ENCODE measurements at places on chromosomes 2 and 18. TPM values are rescaled to one million over a fixed set of nuclear protein-coding genes. Genes with fewer than 3 reads are reported as not detected.

Gene CNGA3
- 2.3 TPM for polyA plus RNA-seq

Gene MROH2A
- 0.16 TPM for polyA plus RNA-seq

Gene UGP2
- polyA plus RNA-seq, result 116 TPM

DNA sequence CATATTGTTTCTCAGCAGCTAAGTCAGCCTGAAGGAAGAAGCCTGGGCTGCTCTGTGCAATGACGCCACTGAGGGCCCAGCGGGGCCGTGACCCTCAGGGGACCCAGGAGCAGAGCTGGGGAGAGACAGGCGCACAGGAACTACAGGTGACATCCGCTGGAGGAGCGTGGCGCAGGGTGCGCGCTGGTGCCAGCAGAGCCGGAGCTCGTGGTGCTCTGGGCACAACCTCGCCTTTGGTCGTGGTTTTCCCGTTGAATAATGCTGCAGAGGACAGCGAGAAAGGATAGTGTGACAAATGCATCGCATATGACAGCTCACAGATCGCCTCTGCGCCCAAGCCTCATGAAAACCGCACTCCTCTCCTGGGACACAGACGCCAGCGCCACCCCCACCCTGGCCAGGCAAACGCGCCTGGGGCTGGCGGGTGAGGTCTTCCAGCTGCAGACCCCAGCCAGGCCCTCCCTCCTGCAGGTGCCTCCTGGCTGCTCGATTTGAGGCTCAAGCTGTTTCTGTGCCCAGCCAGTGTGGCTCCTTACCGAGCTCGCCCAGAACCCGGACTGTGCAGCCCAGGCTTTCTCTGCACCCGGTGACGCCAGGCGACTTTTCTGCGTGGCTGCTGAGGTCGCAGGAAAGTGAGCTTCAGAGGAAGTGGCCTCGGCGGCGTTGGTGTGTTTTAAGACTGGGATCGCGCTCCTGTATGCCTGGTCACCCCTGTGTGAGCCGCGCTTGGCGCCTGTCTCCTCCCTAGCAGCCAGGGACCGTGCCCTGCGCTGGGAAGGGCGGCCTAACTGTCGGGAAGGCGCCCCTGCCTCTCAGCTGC, 583.1 kb upstream of the HS6ST1 start:
- DNase-seq, result no peak

GRCh38 chr2:37623971-37624900, 47.2 kb downstream of the CDC42EP3 start:
- DNase-seq, result no peak

DNA sequence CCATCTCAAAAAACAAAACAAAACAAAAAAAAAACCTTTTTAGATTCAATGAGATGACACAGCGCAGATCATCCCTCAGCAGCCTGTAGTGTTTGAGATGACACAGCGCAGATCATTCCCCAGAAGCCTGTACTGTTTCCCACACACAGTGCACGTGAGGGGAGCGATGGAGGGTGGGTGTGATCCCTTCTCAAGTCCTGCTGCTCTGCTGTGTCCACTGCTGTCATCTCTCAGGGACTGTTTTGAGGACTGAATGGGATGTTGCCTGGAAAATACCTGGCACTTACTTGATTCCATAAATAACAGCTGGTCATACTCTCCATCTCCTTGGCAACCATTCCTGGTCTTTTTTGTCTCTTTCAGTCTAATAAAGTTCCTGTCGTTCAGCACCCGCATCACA, 25.7 kb downstream of the TGOLN2 start:
- no peak for DNase-seq

Gene SKA1
- 4.3 TPM for polyA plus RNA-seq

DNA sequence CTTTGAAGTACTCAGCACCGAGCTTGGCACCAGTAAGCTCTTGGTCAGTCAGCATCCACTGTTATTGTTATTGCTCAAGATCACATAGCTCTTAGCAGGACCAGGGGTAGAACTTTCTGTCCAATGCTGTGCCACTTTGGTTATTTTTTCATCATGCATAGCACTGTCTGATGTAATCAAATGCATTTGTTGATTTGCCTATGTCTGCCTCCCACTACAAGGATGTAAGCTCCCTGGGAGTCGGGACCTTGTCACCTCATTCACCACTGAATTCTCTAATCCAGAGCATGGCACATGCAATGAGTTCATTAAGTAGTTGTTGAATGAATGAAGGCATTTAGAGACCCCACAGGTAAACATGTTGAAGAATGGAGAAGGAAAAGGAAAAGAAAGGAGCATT, 29.0 kb upstream of the DLX1 start:
- no peak for DNase-seq

Gene TXNDC9
- 28.1 TPM for polyA plus RNA-seq

Gene TCF7L1
- polyA plus RNA-seq, result 23.1 TPM

- no peak for DNase-seq
Observed at GRCh38 chr18:8720141-8720540, 14.8 kb downstream of the MTCL1 start.

Gene ATP8B1
- 68.2 TPM for polyA plus RNA-seq

DNA sequence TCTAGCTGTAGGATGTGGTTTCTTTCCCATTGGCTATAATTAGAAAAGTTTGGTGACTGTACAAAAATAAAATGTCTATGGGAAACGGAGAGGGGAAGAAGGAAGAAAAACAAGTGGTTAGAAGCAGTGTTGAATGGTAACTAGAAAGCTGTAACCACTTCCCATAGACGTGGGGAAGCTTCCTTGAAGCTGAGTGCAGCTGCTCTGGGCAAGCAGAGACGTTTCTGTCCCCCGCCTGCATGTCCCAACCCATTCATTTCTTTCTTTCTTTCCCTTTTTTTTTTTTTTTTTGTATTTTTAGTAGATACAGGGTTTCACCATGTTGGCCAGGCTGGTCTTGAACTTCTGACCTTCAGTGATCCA, 367.8 kb upstream of the HS6ST1 start:
- no peak for DNase-seq

Gene KHK
- 232 TPM for polyA plus RNA-seq

- DNase-seq, result peak; percentile 19
Observed at GRCh38 chr2:173568054-173568453, 213.4 kb downstream of the CDCA7 start.

Gene TMEM37
- polyA plus RNA-seq, result 70.7 TPM

Gene DES
- polyA plus RNA-seq, result 429 TPM
